ENCODE measurements at places on chromosomes 11 and 22. TPM values are rescaled to one million over a fixed set of nuclear protein-coding genes. Genes with fewer than 3 reads are reported as not detected.

- no peak for DNase-seq
Observed at GRCh38 chr11:6941970-6942369, 15.7 kb downstream of the ZNF215 start.

DNA sequence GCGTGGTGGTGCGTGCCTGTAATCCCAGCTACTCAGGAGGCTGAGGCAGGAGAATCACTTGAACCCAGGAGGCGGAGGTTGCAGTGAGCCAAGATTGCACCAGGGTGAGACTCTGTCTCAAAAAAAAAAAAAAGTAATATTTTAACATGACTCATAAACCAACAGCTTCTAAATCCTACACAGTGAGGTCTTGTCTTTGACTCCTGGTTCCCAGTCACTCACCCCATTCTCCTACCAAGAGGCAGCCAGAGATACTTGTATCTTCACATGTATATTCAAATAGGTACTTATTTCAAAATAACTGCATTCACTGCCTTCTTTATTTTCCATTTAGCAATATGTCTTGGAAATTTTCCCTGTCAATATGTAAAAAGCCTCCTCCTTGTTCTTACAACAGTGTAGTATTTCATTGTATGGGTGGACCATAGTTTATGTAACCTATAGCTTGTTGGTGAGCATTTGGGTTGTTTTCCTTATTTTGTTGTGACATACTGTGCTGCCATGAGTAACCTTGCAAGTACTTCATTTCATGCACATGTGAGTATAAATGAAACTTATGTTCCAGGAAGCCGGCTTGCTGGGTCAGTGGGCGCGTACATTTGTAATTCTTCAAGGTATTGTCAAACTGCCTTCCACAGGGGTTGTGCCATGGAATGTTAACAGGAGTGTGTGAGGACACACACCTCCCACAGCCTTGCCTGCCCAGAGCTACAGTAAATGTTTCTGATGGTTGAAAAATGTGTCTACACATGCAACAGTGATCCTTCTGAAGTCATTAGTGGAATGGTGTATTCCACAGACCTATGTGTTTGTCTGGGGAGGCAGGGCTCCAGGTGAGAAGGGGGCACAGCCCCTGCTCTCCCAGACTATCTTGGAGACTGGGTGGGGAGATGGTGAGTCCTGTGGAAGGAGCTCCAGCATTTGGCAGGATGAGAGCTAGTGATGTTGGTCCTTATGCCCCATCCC lies 47.9 kb downstream of the OSBP2 start:
- no peak for DNase-seq

GRCh38 chr22:20956258-20957101 lies 10.6 kb upstream of the AIFM3 start:
- DNase-seq, result no peak

DNA sequence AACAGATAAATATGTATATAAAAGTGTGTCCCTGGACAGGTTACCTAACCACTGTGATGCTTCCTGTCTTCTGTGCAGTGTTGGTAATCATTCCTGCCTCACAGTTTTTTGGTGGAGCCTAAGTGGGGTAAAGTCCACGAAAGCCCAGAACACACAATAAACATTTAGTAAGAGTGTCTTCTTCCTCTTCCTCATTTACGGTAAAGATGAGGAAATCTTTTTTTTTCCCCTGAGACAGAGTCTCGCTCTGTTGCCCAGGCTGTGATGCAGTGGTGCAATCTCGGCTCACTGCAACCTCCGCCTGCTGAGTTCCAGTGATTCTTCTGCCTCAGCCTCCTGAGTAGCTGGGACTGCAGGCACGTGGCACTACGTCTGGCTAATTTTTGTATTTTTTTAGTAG lies 117.1 kb downstream of the LDLRAD3 start:
- no peak for DNase-seq

DNA sequence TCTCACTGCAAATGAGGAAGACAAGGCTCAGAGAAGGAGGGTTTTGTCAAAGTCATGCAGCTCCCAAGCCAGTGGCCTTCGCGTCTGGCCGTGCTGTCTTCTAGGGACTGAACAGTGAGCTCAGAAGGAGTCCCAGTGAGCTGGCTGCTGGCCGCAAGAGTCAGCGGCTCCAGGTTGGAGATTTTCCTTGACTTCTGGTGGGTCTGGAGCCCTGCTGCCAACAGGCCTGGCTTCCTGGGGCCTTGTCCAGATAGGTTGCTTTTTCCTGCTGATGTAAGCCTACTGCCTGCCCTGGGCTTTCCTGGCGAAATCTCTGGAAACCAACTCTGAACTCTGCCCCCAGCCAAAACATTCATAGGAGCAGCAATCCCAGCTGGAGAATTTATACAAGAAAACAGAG lies 272.7 kb upstream of the CADM1 start:
- no peak for DNase-seq

- no peak for DNase-seq
Observed at GRCh38 chr11:44972746-44973435, 22.2 kb upstream of the TP53I11 start.

GRCh38 chr11:30608534-30608933 lies 22.4 kb upstream of the MPPED2 start:
- no peak for DNase-seq

- DNase-seq, result no peak
Observed at GRCh38 chr22:32306561-32306960, 51.1 kb upstream of the RFPL3 start.

- no peak for DNase-seq
Observed at GRCh38 chr22:19733755-19734154, 10.4 kb downstream of the GP1BB start.

GRCh38 chr11:116656011-116656410 lies 116.8 kb downstream of the BUD13 start:
- DNase-seq, result no peak

DNA sequence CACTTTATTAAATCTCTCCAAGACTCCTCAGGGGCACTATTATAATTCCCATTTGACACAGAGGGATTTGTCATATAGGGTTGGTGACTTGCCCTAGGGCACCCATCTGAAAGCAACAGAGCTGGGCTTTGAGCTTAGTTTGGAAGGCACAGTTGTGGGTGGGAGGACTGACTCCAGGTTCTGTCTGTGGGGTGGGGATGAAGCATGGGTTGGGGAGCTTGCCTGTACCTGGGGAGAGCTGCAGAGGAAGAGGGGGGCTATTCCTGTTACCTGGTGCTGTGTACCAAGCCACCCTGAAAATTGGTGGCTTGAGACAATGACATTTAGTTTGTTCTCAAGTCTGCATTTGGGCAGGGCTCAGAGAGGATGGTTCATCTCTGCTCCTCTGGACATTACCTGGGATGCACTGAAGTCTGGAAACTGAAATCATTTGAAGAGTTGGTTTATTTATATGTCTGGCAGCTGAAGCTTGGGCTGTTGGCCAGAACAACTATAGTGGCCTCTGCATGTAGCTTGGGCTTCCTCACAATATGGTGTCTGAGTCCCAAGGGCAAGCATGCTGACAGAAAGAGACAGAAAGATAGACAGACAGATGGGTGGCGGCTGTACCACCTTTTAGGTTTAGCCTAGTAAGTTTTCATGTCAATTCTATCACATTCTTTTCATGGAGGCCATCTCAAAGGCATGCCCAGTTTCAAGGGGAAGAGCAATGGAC lies 44.9 kb downstream of the LRRC32 start:
- DNase-seq, result no peak

- DNase-seq, result no peak
Observed at GRCh38 chr11:113245216-113245615, 69.2 kb upstream of the TTC12 start.

- DNase-seq, result peak; percentile 52
Observed at GRCh38 chr11:124762624-124763155, 600 bp upstream of the ESAM start.

DNA sequence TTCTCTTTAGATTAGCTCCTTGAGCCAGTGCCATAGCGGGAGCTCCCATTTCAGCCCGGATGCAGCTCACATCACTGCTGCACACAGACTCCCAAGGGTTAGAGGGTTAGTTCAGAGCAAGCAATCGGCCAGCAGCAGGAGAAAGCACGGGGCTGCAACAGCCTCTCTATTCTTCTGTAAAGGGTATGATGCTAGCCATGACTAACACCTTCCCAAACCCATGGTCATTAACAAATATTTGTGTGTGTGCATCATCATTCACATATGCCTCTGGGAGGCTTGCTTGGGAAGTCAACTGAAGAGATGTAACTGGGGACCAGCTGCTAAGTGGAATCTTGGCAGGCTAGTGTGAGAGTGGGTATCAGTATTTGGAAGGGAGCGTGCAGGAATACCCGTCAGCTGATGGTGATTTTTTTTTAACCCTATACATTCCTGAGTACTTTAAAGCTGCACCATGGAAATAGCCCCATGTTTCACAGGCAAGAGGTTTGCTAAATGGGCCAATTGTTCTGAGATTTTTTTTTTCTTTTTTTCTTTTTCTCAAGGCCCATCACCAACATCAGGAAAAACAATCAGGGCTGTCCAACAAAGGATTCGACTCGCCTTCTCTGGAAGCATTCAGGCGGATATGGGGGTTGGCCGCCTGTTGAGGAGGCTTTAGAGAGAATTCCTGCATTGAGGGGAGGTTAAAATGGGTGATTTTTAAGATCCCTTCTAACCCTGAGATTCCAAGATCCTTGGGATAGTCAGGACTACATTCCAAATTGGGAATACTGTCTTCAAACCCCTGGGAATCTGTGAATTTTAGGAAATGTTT lies 33.2 kb upstream of the CCDC89 start:
- DNase-seq, result no peak

DNA sequence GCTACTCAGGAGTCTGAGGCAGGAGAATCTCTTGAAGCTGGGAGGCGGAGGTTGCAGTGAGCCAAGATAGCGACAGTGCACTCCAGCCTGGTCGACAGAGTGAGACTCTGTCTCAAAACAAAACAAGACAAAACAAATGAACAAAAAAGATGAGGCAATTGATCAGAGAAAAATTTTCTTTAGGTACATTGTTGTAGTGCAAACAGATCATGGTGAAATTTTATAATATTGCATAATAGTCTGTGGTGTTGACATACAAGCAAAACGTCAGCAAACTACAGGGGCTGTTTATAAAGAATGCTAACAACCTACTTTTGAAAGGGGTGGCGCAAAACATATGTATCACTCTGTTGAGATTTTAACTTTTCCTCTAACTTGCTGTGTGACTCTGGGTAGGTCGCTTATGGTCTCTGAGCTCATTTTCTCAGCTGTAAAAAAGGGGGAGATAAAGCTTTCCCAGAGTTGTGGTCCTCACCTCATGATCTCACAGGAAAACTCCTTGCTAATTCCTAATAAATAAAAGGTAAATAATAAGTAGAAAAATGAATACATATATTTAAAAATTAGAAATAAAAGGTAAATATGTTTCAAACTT lies 64.8 kb upstream of the NUP160 start:
- no peak for DNase-seq

GRCh38 chr11:64655941-64656601 lies 65.1 kb downstream of the SLC22A12 start:
- no peak for DNase-seq

DNA sequence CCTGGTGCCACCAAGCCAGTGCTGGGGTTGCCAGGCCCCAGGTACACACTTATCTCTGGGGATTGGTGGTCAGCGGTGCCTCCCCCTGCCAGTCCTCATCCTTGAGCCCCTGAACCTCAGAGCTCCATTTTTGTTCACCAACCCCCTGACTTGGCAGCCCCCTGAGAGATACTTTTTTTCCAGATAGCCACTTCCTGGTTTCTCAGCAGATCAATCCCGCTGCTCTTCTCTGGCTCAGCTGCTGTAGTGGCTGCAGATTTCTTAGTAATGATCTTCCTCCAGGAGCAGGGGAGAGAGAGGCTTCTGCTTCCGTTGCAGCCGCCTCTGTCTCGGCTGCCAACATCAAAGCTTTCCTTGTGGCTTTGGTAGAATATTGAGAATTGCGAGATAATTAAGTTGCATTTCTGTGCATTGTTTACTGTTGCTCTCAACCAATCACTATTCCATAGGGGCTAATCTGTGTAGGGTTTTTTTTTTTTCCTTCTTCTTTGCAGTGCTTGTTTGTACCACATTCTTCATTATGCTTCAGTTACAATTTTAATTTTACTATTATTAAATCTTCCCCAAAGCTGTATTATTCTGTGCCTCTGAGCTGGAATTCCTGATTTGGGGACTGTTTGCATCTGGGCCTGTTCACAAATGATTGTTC lies 92.1 kb downstream of the PKNOX2 start:
- DNase-seq, result no peak

- DNase-seq, result no peak
Observed at GRCh38 chr11:36586543-36586942, 7.8 kb upstream of the IFTAP start.

GRCh38 chr11:6579681-6580080 lies 23.7 kb downstream of the RRP8 start:
- DNase-seq, result no peak

DNA sequence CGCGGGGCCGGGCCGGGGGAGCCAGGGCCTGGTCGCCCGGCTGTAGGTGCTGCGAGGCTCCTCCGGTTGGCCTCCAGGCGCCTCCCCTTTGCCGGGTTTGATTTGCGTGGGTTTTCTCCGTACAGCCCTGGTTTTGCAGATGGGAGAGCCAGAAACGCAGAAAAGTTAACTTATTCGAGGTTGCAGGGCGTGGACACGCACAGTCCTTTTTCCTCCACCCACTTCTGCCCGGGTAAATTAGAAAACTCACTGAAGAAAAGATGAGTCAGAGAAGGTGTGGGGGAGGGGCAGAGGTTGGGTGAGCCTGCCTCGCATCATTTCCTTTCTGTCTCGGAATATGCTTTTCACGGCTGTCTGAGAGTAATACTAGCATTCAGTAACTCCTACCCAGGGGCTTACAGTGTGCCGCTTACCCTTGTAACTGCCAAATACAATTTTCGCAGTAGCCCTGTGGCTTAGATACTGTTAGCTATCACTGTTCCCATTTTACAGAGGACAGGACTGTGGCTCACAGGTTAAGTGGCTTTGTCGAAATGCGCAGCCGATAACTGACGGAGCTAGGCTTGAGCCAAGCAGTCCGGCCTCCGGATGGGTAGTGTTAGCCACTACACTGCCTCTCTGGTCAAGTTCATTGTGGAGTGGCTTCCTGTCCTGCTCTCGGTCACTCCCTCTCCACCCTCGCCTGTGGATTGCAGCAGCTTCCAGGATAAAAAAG lies 812 bp downstream of the FADD start:
- peak; percentile 46 for DNase-seq

The RFPL2 gene
- total RNA-seq, result not detected

The XKR3 gene
- total RNA-seq, result not detected

The B4GALNT4 gene
- total RNA-seq, result 1.4 TPM

The TMEM191C gene
- total RNA-seq, result 1.4 TPM

The FREY1 gene
- total RNA-seq, result 1.0 TPM

The PANX2 gene
- 1.0 TPM for total RNA-seq

The SLC22A25 gene
- not detected for total RNA-seq

The UBE4A gene
- total RNA-seq, result 39.2 TPM

The WNT7B gene
- 1.6 TPM for total RNA-seq

The LIF gene
- 10.7 TPM for total RNA-seq

The QSER1 gene
- 27.4 TPM for total RNA-seq

The OR52E1 gene
- total RNA-seq, result not detected

The MYO7A gene
- total RNA-seq, result 10.7 TPM

The TMPRSS4 gene
- total RNA-seq, result 234 TPM

The MS4A15 gene
- total RNA-seq, result not detected
